ENCODE measurements at places on chromosomes 4 and X.

DNA sequence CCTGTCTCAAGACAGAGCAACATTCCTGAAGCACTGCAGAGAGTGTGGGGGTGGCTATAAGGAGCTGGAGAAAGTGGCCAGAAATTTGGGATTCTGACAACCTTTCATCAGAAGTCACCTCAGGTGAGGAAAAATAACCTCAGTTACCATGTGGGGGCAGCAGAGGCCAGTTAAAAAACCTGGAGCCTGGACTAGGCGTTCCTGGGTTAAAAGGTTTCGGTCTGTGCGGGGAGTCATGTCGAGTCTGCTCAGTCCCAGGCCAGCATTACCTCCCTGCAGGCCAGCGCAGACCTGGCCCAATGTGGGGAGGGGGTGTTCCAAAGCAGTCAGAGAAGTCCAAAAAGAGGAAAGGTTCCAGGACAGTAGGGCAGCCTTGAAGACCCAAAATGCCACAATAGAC lies 10.9 kb upstream of the NALF2 start:
- DNase-seq: no peak

GRCh38 chr4:186885289-186885688 lies 161.6 kb upstream of the FAT1 start:
- no peak for DNase-seq

- no peak for DNase-seq
These were observed 97.3 kb upstream of the SOX3 start for GRCh38 chrX:140602140-140602539.

DNA sequence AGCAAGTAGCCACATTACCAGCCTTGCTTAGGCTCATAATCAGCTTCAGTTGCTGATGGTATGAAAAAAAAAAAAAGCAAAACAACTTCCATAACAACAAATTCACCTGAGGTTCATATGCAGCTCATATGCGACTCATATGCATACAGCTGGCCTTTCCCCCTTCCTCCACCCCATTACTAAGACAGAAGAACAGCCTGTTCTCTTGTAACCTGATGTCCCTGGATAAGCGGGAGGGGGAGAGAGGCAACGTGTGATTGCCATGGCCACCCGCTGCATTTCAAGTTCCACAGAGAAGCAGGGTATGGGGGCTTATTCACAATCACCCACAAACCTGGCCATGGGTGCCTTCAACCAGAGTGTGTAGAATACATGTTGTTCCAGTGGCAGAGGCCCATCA lies 95.1 kb upstream of the DGKK start:
- DNase-seq: no peak

All from nucleus accumbens (tissue), 56 donors.